ENCODE measurements at places on chromosomes 4 and X.

DNA sequence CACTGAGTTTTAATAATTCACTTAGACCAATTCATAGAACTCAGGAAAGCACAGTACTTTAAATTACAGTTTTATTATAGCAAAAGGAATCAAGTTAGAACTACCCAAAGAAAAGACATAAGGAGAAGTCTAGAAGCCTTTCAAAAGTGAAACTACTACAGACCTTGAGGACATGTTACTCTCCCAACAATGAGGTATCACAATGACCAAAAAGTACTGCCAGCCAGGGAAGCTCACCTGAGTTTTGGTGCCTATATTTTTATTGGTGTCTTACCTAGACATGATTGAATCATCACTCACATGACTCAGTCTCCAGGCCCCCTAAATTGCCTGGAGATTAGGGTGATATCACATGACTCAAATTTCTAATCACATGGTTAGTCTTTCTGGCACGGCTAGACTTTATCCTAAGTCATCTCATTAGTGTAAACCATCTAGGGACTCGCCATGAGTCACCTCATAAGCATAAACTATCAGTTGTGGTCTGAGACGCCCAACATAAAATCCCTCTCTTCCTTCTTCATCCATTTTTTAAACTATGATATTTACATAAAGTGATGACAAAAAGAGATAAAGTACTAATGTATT is 372.3 kb downstream of the TMA16 start:
- no peak for DNase-seq
- H3K27me3 ChIP-seq: no peaks in the 10 kb centered on the region
- H3K36me3 ChIP-seq: no peaks in the 10 kb centered on the region

DNA sequence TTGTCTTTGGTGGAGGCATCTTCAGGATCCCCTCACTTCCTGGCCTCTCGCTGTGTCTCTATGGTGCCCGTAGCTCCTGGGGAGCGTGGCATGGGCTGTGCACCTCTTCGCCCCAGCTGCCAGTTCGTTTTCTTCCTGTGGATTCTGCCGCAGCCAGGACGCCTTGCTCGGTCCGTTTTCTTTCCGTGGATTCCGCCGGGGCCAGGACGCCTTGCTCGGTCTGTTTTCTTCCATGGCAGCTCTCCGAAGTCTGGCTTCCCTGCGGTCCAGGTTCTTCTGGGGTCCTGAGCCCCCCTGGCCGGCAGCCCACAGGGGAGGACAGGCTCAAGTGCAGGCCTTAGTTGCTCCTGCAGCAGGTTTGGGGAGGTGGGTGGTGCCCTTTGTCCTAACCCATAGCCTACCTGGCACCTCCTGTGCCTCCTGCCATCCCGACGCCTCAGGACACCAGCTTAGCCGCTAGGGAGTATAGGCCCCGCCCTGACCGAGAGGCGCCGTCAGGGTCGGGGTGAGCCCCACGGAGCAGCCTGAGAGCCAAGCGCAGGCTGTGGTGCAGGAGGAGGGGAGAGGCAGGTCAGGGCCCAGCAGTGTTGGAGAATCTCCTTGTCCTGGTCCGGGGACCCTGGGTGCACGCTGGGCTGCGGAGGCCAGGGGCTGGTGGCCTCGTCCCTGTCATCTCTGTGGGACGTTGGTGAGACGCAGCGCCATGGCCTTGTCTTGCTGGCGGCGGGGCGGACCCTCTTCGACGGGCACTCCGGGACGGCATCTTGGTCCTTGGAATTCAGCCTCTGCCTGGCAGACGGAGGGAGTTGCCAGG is 27.1 kb downstream of the UVSSA start:
- no peak overlapping the region for H3K4me3 ChIP-seq
- no peak overlapping the region for H3K27ac ChIP-seq
- no peaks in the 10 kb centered on the region for H3K36me3 ChIP-seq
- H3K27me3 ChIP-seq: no peaks in the 10 kb centered on the region
- DNase-seq: no peak

- no peaks in the 10 kb centered on the region for H3K36me3 ChIP-seq
- H3K4me3 ChIP-seq: no peak overlapping the region
- H3K27me3 ChIP-seq: no peaks in the 10 kb centered on the region
- H3K27ac ChIP-seq: no peak overlapping the region
- peaks cover 16% of the 10 kb centered on the region for H3K4me1 ChIP-seq
These were observed 46.5 kb downstream of the FGF2 start for GRCh38 chr4:122873146-122873545.

GRCh38 chrX:67693928-67694327 is 150.1 kb downstream of the AR start:
- no peaks in the 10 kb centered on the region for H3K4me1 ChIP-seq
- H3K36me3 ChIP-seq: no peaks in the 10 kb centered on the region
- no peak overlapping the region for H3K27ac ChIP-seq

GRCh38 chrX:28225513-28225912 is 244.3 kb upstream of the DCAF8L1 start:
- H3K4me3 ChIP-seq: no peak overlapping the region
- H3K27me3 ChIP-seq: no peaks in the 10 kb centered on the region
- H3K36me3 ChIP-seq: no peaks in the 10 kb centered on the region

- no peak overlapping the region for H3K4me3 ChIP-seq
- no peaks in the 10 kb centered on the region for H3K27me3 ChIP-seq
- DNase-seq: no peak
- no peaks in the 10 kb centered on the region for H3K36me3 ChIP-seq
- H3K4me1 ChIP-seq: 0 out of 2 replicates have a peak, but pooled peaks cover 10% of the 10 kb centered on the region
These were observed 45.3 kb downstream of the GPRASP3 start for GRCh38 chrX:102765809-102766208.

DNA sequence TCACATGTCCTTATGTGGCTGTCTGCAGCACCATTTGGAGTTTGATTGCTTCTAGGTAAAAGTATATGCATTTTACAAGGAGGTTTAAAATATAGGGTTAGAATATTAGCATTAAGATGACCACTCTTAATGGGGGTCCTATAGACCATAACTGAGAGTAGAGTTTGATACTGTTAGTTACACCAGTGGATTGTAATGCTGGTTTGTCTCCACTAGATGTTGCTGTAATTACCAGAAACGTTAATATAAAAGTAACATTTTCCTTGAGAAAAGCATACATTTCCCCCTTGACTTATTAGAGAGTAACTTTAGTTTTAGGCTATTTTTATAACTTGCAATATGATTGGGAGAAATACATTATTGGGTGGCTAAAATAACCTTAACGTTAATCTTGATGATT is 93.0 kb downstream of the ZXDA start:
- H3K27me3 ChIP-seq: no peaks in the 10 kb centered on the region
- no peaks in the 10 kb centered on the region for H3K36me3 ChIP-seq
- H3K27ac ChIP-seq: no peak overlapping the region

DNA sequence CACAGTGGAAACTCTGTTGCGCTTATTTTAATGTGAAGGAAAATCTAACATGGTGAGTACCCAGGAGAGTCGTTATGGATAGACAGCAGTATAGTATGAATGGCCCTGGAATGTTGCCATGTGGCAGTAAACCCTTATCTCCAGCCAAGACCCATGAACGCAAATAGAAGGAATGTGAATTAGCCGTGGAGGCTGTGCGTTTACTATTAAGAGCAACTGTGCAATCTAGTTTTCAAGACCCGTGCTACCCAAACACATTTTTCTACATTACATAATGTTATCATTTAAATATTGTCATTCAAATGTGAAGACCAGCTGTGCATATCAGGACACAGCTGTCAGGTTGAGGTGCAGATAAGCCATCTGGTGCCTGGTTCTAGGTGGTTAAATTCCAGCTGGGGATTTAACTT is 13.3 kb upstream of the AGA start:
- H3K27ac ChIP-seq: no peak overlapping the region
- no peak for DNase-seq
- H3K27me3 ChIP-seq: no peaks in the 10 kb centered on the region

DNA sequence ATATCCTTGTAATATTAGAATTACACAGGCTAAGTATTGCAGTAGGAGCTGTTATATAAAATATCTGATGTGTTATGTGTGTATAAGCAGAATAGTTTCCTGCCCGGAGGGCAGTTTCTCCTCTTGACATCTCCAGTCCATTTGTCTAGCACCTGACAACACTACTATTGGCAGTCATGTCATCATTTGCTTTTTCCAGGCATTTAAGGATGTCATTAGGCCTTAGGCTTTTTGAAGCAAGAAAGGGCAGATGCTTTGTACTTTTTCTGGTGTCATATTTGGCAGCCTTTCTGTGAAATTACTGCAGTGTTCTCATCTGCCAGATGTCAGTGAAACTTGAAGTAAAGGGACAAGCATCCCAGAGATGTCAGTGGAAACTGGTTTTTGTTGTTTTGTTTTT is 2017.6 kb upstream of the IGFBP7 start:
- no peak overlapping the region for H3K4me3 ChIP-seq
- no peak overlapping the region for H3K27ac ChIP-seq
- H3K4me1 ChIP-seq: no peaks in the 10 kb centered on the region
- no peak for DNase-seq

DNA sequence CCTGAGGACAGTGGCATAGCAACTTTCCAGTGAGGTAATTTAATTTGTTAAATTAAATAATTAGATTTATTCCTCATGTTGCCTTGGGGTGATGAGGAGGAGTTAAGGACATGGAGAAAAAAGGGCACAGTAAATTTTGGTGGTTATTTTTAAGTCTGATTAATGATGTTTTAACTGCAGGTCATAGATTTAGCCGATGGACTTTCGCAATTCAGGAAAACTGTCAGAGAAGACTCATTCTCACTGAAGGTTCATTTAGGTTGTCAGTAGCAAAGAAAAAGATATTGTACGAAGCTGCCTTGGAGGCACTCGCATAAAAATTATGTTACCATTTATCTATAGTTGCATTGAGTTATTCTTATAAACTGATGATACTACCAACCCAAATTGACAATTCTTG is 164.2 kb upstream of the PITX2 start:
- no peak for DNase-seq
- no peaks in the 10 kb centered on the region for H3K27me3 ChIP-seq

GRCh38 chrX:140764401-140764919 is 54.9 kb downstream of the LINC00632 start:
- no peak for DNase-seq
- no peak overlapping the region for H3K27ac ChIP-seq
- H3K27me3 ChIP-seq: no peaks in the 10 kb centered on the region
- H3K36me3 ChIP-seq: no peaks in the 10 kb centered on the region
- no peak overlapping the region for H3K4me3 ChIP-seq

DNA sequence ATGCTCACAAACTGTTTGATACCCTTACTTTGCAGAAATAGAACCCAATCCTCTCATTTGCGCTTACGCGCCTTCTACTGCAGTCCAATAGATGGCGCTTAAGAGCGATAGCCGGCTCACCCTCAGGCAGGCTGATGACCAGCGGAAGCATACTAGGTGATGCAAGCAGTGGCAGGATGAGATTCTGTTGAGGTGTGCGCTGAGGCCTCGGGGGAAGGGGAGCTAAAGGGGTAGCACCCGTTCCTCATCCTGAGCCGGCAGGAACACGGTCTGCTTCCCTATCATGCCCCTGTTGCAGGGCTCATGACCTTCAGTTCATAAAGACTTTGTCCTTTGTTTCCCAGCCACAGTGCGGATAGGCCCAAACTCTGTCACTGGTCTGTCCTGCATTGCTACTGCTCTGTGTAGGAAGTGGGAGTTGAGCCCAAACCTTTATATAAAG is 628.9 kb downstream of the TLL1 start:
- no peaks in the 10 kb centered on the region for H3K27me3 ChIP-seq
- H3K4me3 ChIP-seq: no peak overlapping the region
- H3K27ac ChIP-seq: no peak overlapping the region

DNA sequence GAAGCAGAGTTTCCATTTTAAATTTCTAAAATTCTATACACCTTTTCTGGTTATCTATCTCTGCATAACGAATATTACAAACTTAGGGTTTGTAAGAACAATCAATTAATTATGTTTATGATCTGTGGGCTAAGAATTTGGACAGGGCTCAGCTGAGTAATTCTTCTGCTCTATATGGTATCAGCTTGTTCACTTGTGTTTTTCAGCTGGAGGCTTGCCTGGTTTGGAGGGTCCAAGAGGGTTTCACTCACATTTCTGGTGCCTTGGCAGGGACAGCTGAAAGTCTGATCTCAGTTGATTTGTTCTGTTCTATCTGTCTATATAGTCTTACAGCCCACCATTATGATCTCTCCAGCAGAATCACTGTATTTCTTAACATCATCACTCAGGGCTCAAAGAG is 57.8 kb upstream of the ADGRA3 start:
- no peak overlapping the region for H3K27ac ChIP-seq
- H3K27me3 ChIP-seq: no peaks in the 10 kb centered on the region
- no peaks in the 10 kb centered on the region for H3K4me1 ChIP-seq
- no peak for DNase-seq
- H3K36me3 ChIP-seq: no peaks in the 10 kb centered on the region

DNA sequence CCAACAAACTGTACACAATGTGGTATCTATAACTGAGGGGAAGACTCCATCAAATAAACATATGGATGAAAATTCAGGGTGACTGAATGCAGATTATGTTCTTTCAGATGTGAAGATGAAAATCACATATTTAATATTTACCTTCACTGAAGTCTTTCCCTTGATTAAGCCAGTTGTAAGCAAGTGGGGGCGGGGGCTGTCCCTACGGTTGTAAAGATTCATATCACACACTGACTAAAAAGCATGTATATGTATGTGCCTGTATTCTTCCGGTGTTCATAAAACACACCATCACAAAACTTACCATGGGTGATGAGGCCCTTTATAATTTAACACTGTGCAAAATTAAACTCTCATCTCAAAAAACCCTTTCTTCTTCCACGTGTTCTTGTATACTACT is 1.3 kb downstream of the TAB3 start:
- no peak for DNase-seq
- H3K36me3 ChIP-seq: 0 out of 2 replicates have a peak, but pooled peaks cover 4% of the 10 kb centered on the region
- peaks cover 36% of the 10 kb centered on the region for H3K4me1 ChIP-seq
- no peaks in the 10 kb centered on the region for H3K27me3 ChIP-seq
- H3K27ac ChIP-seq: no peak overlapping the region

DNA sequence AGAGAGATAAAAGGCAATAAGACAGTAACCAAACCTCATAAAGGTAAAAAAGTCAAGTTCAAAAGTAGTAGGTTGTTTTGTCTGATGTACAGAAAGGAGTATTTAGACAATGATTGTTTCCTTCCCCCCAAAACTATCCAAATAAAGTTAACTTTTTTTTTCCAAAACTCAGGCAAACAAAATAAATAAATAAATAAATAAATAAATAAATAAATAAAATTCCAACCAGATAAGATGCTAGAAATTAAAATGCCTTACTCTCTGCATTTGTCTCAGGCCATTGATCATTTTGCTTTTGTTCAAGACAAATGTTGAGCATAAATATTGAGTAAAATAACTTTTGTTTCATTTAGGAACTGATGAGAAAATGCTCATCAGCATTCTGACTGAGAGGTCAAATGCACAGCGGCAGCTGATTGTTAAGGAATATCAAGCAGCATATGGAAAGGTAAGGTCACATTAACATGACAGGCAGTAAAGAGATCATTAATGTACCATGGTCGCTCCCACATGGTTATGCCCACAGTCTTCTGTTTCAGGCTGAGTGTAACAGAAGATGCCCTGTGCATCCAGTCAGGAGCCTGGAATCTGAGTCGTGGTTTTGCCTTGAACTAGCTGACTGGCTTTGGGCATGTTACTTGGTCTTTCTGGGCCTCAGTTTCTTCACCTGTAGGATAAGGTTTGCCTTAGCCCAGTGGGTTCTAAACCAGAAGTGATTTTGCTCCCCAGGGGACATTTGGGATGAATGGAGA is 27.3 kb downstream of the ANXA3 start:
- no peaks in the 10 kb centered on the region for H3K4me1 ChIP-seq
- DNase-seq: no peak
- H3K4me3 ChIP-seq: no peak overlapping the region
- H3K27ac ChIP-seq: no peak overlapping the region
- H3K36me3 ChIP-seq: peaks cover 17% of the 10 kb centered on the region
- no peaks in the 10 kb centered on the region for H3K27me3 ChIP-seq
